ENCODE measurements at places on chromosomes 6 and 20.
A peak's percentile ranks its signal among the peaks of the same experiment; 100 is the strongest.

GRCh38 chr6:72984981-72985665 lies 240.2 kb downstream of the KHDC1L start:
- DNase-seq, result no peak

DNA sequence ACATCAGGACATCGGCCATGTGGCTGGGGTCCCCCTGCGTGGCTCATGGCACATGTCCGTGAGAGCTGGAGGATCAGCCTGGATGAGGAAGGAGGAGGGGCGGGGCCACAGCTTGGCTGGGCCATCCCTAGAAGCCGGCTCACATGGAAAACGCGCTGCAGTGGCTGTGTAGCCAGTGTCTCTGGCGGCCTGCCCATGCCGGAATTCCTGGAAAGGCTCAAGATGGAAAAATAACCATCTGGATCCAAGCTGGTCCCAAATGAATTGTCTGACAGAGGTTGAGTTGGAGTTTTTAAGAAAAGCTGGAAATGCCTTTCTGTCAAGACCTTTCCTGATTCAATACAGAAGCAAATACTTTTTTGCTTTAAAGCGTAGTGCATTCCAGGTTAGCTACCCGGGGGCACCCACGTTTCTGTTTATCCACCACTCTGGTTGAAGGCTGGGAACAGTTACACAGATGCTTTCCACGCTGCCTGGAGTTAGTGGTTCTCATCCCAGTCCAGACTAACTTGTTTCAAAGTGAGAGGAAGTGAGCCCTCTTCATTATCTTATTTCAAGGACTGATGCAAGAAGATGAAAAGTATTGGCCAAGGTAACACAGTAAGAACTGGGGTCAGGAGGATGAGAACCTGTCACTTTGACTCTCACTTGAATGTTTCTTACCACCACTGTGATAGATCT lies 99.0 kb downstream of the GMPR start:
- DNase-seq, result peak; percentile 62

DNA sequence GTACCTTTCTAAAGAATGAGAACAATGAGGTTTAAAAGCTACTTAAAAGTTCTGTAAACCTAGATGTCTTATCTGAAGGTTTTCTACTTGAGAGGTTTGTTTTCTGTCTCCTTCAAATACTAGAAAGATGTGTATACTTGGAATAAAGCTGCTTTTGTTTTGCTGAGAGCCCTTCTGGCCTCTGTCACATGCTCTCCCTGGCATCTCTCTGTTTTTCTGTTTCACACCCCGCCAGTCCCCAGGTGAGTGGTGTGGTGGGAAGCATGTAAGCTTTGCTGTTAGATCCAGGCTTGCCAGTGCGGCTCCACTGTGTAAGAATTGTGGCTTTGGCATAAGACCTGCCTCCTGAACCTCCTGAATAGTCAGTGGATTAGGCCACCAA lies 56.8 kb downstream of the SNX9 start:
- no peak for DNase-seq

DNA sequence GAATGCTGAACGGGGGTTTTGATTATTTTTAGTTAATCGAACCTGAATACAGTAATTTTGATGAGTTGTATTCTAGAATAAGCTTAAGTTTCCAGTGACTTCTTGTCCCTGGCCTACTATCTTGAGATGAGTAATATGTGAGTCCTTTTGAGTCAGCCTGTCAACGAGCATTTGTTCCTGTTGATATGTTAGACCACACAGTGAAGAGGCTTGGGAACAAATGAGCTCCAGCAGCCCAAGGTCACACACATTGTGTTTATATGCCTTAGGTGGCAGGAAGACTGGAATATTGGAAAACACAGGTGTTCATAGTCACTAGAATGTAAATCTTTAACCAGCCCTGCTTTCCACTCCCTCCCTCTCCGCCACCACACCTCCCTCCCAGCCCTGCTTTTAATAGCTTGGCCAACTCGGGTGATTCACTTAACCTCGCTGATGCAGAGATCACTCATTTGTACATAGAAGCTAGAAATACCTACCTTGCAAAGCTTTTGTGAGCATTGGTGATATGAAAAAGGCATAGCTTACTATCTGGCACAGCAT lies 9.1 kb downstream of the SMPDL3A start:
- peak; percentile 56 for DNase-seq

DNA sequence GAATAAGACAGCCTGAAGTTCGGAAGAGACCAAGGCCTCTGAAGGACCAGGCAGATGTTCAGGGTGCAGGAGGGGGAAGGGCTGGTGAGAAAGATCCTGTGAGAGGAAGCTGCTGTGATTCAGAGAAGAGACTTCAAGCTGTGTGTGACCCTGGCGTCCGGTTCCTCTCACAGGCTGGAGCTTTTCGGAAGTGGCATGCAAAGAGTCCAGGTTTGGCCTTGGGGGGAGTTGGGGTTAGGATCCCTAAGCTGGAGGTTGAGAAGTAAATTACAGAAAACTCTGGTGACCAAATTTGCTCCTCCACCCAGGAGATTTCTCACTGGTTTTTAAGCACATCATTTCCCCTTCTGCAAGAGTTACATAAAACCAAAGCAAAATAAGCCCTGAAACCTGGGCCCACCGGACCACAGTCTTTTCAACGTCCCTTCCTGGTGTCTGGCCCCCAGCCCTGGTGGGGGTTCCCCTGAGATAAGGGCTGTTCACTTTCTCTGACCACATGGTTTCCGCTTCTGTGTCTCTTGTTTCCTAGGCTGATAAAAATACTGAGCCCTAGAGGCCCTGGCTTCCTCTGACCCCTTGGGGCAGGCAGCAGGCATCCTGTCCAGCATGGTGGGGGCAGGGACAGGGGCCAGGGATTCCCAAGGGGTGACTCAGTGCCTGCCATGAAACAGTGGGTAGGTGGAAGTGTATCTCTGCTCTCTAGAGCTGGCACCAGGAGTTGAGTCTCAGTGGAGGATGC lies 12.0 kb upstream of the LTA start:
- peak; percentile 74 for DNase-seq

GRCh38 chr6:32854376-32855178 lies 585 bp downstream of the PSMB9 start:
- peak; percentile 70 for DNase-seq

DNA sequence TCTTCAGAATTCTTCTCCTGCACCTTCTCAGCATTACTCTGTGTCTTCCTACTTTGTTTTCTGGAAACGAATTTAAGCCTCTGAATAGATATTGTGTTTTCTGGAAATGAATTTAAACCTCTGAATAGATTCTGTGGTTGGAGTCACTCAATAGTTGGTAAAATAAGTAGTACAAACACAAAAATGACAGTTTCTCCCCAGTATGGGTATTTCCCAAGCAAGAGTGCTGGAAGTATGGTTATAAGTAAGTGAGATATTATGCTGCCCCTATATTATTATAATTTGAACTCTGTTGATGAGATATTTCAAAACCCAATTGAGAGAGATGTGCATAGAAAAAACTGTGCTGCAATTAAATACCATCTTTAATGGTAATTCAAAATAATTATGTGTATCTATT lies 94.9 kb downstream of the TINAG start:
- DNase-seq, result no peak

DNA sequence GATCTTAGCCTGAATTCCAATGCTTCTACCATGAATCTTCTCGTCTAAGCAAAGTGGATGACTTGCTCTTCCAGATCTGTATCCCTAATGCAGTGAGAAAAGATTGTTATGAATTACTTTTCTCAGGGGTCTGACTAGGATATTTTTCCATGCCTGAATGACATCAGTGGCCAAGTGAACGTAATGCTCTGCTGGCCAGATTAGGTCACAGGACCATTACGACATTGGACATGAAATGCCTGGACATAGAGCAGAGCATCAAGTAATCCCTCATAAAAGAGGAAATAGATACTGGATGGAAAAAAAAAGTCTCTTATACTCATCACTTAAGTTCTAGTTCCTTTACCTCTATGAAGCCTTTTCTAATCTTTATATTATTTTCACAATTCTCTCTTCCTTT lies 12.1 kb upstream of the THEMIS start:
- no peak for DNase-seq

- no peak for DNase-seq
Measured at GRCh38 chr20:1277529-1278322, 11.6 kb downstream of the SNPH start.

DNA sequence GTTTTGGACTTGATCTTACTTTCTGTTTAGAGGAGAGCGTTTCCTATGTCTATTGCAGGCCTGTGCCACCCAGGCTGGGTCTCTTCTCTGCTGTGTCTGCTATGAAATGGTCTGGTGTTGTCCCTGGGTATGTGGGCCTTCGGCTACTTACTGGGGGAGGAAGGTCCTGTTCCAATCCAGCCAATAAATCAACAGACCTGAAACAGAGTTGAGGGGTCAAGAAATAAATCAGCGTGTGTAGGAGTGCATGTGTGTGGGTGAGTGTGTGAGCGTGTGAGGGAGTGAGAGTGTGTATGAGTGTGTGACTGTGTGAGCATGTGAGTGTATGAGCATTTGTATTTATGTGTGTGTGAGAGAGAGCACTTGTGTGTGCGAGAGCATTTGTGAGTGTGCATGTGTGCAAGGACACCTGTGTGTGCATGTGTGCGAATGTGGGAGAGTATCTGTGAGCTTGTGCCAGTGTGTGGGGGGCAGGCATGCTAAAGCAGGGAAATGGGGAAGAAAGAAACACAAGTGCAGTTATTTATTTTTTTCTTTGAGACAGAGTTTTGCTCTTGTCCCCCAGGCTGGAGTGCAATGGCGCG lies 86.3 kb upstream of the PMEPA1 start:
- no peak for DNase-seq

DNA sequence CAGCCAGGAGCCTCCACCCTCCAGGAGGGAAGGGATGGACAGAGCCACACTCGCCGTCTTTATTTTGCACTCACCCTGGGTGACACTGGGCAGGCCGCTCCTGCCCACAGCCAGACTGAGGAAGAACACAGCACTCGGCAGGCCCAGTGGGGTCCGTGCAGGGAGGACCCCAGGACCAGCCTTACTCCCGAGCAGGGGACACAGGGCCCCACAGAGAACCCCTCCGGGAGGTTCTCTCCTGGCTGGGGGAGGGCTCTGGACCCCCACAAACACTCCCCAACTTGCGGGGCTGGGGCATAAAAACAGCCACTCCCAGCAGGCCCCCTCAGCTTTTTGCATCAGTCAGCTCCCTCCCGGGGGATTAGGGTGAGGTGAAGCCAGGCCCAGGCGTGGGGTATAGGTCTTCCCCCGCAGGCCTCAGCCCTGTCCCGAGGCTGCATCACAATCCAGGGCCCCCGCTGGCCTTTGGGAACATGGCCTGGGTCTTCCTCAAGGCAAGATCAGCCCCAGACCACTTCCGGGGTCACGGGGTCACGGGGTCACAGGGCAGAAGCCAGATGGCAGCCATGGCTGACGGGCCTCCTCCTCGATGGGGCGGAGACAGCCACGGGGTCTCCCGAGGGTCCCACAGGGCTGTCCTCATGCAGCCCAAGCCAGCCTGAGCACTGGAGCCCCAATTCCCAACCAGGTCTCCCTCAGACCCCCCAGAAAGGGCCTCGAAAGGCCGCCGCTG lies 3.2 kb downstream of the TNFRSF6B start:
- no peak for DNase-seq

DNA sequence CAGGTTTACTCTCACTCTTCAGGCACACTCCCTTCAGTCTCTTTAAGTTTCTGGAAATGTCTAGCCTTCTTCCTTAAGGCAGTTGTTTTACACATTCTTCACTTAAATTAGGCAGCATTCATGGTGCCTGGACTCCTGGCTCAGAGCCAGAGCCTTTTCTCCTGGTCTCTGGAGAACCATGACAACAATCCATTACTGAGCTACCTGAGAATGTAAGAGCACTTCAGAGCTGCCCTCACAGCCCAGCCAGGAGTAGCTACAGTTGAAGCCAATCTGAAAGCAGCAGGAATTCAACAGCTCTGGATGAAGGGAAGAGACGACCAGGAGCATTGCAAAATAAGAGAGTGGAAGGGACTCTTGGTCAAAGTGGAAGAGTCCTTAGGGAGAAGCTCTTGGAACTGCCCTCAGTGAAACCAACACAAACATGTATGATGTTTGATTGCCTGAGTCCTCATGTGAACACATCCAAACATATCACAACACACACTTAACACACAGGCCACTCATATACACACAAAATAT lies 416.8 kb upstream of the SPTLC3 start:
- DNase-seq, result no peak

GRCh38 chr6:160457823-160458222 lies 109.6 kb downstream of the SLC22A3 start:
- DNase-seq, result no peak

DNA sequence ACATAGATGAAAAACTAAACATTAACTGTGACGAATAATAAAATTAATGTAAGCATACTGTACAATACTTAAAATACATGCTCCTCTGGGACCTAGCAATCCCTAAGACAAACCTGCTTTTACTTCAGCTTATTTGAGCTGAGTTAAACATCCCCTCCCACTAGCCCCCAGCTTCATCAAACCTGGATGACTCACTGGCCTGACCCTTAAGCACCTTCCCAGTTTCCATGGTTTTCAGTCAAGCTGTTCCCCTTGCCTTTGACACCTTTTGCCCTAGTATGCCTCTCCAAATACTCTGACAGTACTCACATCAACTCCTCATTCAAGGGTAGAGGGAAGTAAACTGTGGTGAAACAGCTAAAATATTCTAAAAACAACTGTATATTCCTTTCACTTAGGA lies 4.2 kb downstream of the ELOVL4 start:
- DNase-seq, result no peak

DNA sequence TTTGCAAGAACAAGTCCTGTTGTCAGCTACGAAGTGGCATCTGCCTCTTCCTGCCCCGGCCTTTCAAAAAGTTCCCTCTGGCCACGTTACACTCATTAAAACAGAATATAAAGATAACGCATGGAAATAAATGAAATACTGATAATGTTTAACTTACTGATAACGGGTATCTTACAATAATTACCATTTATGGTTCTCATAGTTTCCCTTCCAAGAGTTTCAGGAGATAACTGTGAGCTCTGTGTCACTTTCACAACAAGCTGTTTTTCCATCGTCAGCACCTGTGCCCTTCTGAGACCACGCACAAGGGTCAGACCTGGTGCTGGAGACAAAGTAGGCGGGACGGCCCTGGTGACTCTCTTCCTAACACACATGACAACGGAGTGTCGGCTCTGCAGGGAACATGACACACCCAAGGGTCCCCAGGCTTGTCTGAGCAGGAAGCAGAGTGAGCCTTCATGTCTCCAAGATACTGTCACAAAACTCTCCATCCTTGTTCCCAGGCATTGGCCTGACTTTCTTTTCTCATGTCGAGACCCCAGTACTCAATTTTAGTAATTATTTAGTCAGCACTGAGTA lies 86.2 kb upstream of the THBS2 start:
- no peak for DNase-seq

DNA sequence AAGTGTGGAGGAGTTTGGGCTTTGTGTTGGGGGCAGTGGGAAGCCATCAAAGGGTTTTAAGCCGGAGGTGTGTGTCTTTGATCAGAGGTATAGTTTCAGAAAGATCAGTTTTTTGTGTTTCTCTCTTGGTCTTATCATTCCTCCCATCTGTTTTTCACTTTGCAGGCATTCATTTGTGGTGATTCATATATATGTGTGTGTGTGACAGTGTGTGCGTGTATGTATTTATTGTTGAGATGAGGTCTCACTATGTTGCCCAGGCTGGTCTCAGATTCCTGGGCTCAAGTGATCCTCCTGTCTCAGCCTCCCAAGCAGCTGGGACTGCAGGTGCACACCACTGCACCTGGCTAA lies 11.1 kb upstream of the SERINC3 start:
- peak; percentile 31 for DNase-seq

Data from AG08396 (cell line).